ENCODE measurements at places on chromosomes 12 and 14. TPM values are rescaled to one million over a fixed set of nuclear protein-coding genes. Genes with fewer than 3 reads are reported as not detected.

- H3K4me1 ChIP-seq = peaks cover 10% of the 10 kb centered on the region
- H3K36me3 ChIP-seq = peaks cover 12% of the 10 kb centered on the region
- DNase-seq = no peak
- H3K27me3 ChIP-seq = no peaks in the 10 kb centered on the region
Observed at GRCh38 chr12:120490833-120491512, 4.9 kb upstream of the DYNLL1 start.

Gene DAO
- 9.0 TPM for polyA plus RNA-seq

GRCh38 chr14:22036541-22037239, 363.1 kb upstream of the OR4E1 start:
- no peak overlapping the region for H3K4me3 ChIP-seq
- H3K4me1 ChIP-seq = no peaks in the 10 kb centered on the region
- H3K36me3 ChIP-seq = no peaks in the 10 kb centered on the region
- H3K27ac ChIP-seq = no peak overlapping the region

DNA sequence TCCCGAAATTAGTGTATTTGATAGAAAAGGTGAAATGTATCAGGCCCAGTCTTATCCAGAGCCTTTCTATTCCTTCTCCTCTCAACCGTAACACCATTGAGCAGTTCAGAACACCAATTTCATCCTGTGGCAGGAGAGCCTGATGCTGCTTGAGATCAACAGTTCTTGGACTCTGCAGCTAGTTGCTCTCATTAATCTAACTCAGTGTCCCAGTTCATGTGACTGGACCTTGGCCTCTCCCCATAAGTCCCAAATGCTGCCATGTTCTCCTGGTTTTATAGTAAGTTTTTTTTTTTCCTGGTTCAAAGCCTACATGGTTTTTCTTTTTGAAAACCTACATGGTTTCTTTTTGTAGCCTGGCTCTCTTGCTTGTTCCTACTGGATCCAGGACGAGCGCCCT, 293.9 kb downstream of the ITPR2 start:
- no peak overlapping the region for H3K4me3 ChIP-seq
- H3K4me1 ChIP-seq = no peaks in the 10 kb centered on the region
- DNase-seq = no peak

- no peaks in the 10 kb centered on the region for H3K4me1 ChIP-seq
- H3K27me3 ChIP-seq = no peaks in the 10 kb centered on the region
- no peak overlapping the region for H3K27ac ChIP-seq
- no peak for DNase-seq
Observed at GRCh38 chr12:6998715-6999451, 19.4 kb downstream of the LPCAT3 start.

- DNase-seq = peak; percentile 65
- H3K4me3 ChIP-seq = peak overlapping the region; percentile 86
Observed at GRCh38 chr14:39430762-39431415, 1.3 kb downstream of the FBXO33 start.

GRCh38 chr12:93877446-93877845, 200.3 kb downstream of the CRADD start:
- no peak overlapping the region for H3K4me3 ChIP-seq
- DNase-seq = no peak
- no peaks in the 10 kb centered on the region for H3K36me3 ChIP-seq

DNA sequence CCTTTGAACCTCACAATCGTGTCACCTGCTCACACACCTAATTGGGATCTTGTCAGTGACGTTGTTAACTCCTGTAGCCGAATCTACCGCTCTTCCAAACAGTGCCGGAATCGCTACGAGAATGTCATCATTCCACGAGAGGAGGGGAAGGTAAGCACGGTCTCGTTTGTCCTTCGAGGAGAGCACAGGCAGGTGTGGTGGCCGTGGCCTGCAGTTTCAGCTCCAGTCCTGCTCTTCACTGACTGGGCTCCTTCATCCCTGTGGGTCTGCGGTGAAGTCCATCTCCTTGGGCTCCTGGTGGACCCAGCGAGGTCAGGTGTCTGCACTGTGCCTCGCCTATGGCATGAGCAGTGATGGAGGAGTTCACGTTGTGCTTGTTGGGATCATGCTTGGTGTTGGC, 96.0 kb downstream of the EP400 start:
- no peak for DNase-seq
- peaks cover 80% of the 10 kb centered on the region for H3K36me3 ChIP-seq
- H3K27me3 ChIP-seq = no peaks in the 10 kb centered on the region
- H3K4me3 ChIP-seq = no peak overlapping the region
- peak overlapping the region; percentile 70 for H3K27ac ChIP-seq
- H3K4me1 ChIP-seq = no peaks in the 10 kb centered on the region

Gene AICDA
- polyA plus RNA-seq = 0.80 TPM

DNA sequence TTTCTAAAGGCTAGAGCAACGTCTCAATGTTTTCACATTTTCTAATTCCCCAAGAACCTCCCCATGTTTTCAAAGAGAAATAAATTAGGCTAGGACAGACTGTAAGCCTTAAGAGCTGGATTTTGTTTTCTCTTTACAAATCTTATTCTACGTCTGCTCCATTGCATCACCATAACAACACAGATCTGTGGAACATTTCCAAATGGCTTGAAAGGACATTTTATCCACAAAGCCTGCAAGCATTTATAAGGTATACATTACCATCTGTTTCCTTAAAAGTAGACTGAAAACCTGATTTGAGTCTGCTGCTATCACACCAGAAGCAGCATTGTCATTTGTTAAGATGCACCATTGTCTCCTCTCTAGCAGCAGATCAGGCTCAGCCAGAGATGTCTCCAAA, 115.3 kb upstream of the PLEKHA5 start:
- H3K27me3 ChIP-seq = no peaks in the 10 kb centered on the region
- no peak for DNase-seq
- peaks cover 6% of the 10 kb centered on the region for H3K4me1 ChIP-seq
- no peak overlapping the region for H3K27ac ChIP-seq
- no peak overlapping the region for H3K4me3 ChIP-seq

Measured in sigmoid colon (tissue), 7 donors.